Activated T-cell treated with anti-CD3 and anti-CD28 coated beads, Interleukin-2, amount 50 U/mL, for 72 hours (primary cell): ENCODE measurements at places on chromosomes 3 and 15. TPM values are rescaled to one million over a fixed set of nuclear protein-coding genes. Genes with fewer than 3 reads are reported as not detected.

DNA sequence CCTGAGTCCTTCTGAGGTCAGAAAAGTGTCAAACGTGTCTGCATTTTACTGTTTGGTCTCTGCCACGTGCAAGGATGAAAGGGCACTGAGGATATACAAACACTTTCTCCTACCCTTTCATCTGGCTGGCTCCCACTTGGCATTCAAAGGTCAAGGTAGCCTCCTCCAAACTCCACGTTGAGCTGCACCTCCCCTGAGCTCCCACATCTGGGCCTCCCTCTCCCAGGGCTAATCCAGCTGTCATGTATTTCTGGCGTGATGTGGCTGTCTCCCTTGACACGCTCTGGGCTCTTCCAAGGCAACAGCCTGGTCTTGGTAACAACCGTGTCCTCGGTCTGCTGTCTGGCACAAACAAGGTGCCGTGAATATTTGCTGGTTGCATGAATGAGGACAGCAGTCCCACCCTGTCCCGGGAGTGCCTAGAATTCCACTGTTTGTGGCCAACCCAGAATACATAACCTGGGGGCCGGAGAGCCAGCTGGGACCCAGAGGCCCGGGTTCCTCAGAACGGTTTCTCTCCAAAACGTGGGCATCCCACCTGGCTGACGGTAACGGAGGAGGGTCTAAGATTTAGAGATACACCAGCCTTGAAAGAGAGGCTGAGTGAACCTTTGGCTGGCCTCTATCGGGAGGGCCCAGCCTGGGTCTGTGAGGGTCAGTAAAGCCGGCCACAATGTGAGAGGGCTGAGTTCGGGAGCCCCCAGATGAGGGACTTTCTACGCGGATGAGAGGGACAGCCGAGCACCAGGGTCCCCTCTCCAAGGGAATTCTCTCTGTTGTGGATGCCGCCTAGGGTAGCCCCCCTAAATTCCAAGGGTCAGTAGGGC is 767 bp downstream of the GLT8D1 start:
- peak overlapping the region; percentile 97 for H3K27ac ChIP-seq
- H3K27me3 ChIP-seq, result no peaks in the 10 kb centered on the region
- no peaks in the 10 kb centered on the region for H3K36me3 ChIP-seq
- H3K4me1 ChIP-seq, result peaks cover 39% of the 10 kb centered on the region

DNA sequence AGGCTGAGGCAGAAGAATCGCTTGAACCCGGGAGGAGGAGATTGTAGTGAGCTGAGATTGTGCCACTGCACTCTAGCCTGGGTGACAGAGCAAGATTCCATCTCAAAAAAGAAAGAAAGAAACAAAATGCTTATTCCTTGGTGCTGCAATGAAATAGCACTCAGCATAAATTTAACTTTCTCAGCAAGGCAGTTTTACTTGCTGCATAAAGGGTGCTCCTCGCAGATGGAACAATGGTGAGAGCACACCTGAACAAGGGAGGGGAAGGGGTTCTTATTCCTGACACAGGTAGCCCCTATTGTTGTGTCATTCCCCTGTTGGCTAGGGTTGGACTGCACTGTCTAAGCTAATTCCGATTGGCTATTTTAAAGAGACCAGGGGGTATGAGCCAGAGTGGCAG is 17.1 kb downstream of the PAK2 start:
- no peaks in the 10 kb centered on the region for H3K27me3 ChIP-seq
- H3K36me3 ChIP-seq, result peaks cover 21% of the 10 kb centered on the region
- H3K4me3 ChIP-seq, result no peak overlapping the region
- no peak for DNase-seq

The TEX9 gene
- 2.6 TPM for total RNA-seq

DNA sequence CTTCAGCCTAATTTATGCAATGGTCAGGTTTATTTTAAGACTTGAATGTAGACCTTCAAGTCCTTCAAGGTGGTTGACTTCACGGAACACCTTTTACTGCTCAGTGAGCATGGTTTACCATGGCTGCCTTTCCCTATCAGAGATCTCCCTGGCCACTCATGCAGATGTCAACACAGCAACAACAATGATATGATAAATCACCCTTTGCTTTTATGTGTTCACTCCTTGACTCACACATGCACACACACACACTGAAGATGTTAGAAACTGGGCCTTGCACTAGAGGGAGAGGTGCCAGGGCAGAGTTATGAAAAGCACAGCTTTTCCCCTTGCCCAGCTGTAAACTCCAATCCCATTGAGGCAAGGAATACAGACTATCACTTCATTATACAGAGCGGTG is 134.4 kb downstream of the WNT5A start:
- DNase-seq, result no peak
- H3K36me3 ChIP-seq, result no peaks in the 10 kb centered on the region
- H3K27ac ChIP-seq, result no peak overlapping the region
- H3K27me3 ChIP-seq, result no peaks in the 10 kb centered on the region
- H3K4me3 ChIP-seq, result no peak overlapping the region

GRCh38 chr3:10775828-10776227 is 40.2 kb upstream of the SLC6A11 start:
- H3K36me3 ChIP-seq, result no peaks in the 10 kb centered on the region
- no peak overlapping the region for H3K4me3 ChIP-seq
- H3K27me3 ChIP-seq, result peaks cover 23% of the 10 kb centered on the region

GRCh38 chr3:150830094-150830681 is 67.2 kb upstream of the SIAH2 start:
- H3K27ac ChIP-seq, result no peak overlapping the region
- H3K36me3 ChIP-seq, result no peaks in the 10 kb centered on the region
- no peak overlapping the region for H3K4me3 ChIP-seq
- no peaks in the 10 kb centered on the region for H3K4me1 ChIP-seq

DNA sequence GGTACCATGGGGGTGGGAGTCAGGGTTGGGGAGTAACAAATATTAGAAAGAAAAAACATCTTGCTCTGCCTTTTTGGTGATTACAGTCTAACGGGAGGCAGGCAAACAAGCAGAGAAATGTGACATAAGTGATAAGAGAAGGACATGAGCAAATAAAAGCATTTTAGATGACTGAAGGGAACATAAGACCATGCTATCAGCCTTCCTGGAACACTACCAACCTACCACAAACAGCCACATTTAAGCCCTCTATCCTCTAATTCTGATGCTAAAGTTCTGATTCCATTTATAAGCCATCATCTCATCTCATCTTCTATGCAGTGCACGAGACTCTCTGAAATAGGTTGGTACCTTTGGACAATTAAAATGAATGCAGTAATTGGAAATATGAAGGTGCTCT is 243.4 kb upstream of the P2RY1 start:
- no peak overlapping the region for H3K27ac ChIP-seq
- H3K4me1 ChIP-seq, result peaks cover 8% of the 10 kb centered on the region
- no peak for DNase-seq
- no peaks in the 10 kb centered on the region for H3K36me3 ChIP-seq

DNA sequence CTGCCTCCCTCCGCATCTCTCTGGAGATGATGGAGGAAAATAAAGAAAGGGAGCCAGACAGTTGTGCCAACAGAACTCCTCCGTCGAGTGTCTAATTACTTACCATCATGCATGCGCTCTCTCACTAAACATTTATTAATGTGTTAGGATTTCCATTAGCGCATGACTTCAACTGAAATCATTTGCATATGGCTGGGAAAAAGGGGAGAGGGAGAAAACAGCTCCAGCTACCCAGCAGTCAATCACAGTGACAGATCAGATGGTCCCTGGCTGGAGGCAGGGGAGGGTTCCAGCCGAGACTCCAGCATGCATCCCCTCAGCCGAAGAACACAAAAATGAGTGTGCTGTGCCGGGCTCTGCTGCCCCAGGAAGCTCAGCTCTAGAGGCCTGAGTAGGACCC is 6.8 kb upstream of the RHO start:
- H3K4me1 ChIP-seq, result peaks cover 8% of the 10 kb centered on the region
- no peaks in the 10 kb centered on the region for H3K27me3 ChIP-seq
- H3K27ac ChIP-seq, result no peak overlapping the region
- no peak overlapping the region for H3K4me3 ChIP-seq
- DNase-seq, result no peak

GRCh38 chr3:131193641-131194238 is 167.1 kb downstream of the NEK11 start:
- H3K36me3 ChIP-seq, result no peaks in the 10 kb centered on the region
- H3K4me3 ChIP-seq, result no peak overlapping the region
- no peak overlapping the region for H3K27ac ChIP-seq
- no peaks in the 10 kb centered on the region for H3K27me3 ChIP-seq
- no peaks in the 10 kb centered on the region for H3K4me1 ChIP-seq
- no peak for DNase-seq

GRCh38 chr15:74240002-74240568 is 4.0 kb downstream of the CCDC33 start:
- H3K27ac ChIP-seq, result no peak overlapping the region
- H3K4me1 ChIP-seq, result peaks cover 7% of the 10 kb centered on the region
- no peak for DNase-seq
- H3K27me3 ChIP-seq, result peaks cover 30% of the 10 kb centered on the region
- no peak overlapping the region for H3K4me3 ChIP-seq
- no peaks in the 10 kb centered on the region for H3K36me3 ChIP-seq

- no peak overlapping the region for H3K4me3 ChIP-seq
- H3K4me1 ChIP-seq, result no peaks in the 10 kb centered on the region
- no peak for DNase-seq
- H3K27ac ChIP-seq, result no peak overlapping the region
Measured at GRCh38 chr3:77427528-77427927, 387.6 kb downstream of the ROBO2 start.

- peaks cover 2% of the 10 kb centered on the region for H3K36me3 ChIP-seq
- peaks cover 6% of the 10 kb centered on the region for H3K27me3 ChIP-seq
- H3K4me3 ChIP-seq, result no peak overlapping the region
Measured at GRCh38 chr3:122893754-122894668, 99.1 kb downstream of the SLC49A4 start.

DNA sequence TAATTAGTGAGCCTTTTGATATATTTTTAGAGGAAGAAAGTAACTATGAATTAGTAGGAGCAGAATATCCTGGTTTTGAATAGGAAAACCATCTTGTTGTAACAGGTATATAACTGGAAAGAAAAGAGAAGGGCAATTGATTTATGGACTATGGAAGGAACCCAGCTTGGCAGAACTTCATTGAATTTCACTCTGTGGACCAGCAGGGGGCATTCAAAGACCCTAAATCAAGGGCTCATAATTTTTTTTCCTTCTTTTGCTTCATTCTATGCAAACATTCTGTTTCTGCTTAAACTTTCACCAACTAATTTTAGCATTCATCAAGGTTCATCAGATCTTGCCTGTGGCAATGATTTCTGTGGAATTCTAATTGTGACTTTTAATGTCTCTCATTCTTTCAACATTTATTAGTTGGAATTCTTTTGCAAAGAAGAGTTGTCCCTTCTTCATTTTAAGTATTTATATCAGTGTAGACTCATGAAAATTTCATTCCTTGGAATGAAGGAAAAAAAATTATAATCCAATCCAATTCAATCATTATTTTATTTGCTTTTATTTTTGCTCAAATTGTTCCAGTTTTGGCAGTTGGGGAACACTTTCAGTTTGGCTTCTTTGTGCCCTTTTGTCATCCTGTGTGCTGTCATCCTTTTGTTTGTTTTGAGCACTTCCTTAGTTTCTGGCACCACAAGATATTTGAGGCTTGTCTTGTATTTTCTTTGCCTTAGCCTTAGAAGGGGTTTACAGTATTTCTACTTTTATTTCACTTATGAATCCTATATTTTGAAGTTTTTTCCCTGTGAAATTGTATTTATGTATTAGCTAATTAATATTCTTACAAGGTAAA is 30.4 kb downstream of the NXPE3 start:
- DNase-seq, result peak; percentile 22
- peak overlapping the region; percentile 45 for H3K27ac ChIP-seq
- H3K4me1 ChIP-seq, result peaks cover 60% of the 10 kb centered on the region

GRCh38 chr15:71732636-71733035 is 77.7 kb upstream of the NR2E3 start:
- DNase-seq, result no peak
- H3K4me3 ChIP-seq, result no peak overlapping the region
- no peak overlapping the region for H3K27ac ChIP-seq

GRCh38 chr15:29403772-29404171 is 134.2 kb upstream of the NSMCE3 start:
- no peak for DNase-seq
- no peaks in the 10 kb centered on the region for H3K27me3 ChIP-seq
- H3K27ac ChIP-seq, result no peak overlapping the region
- no peaks in the 10 kb centered on the region for H3K4me1 ChIP-seq
- no peaks in the 10 kb centered on the region for H3K36me3 ChIP-seq

The LXN gene
- 5.5 TPM for total RNA-seq

The SLC27A2 gene
- 27.6 TPM for total RNA-seq

The SLITRK3 gene
- not detected for total RNA-seq

DNA sequence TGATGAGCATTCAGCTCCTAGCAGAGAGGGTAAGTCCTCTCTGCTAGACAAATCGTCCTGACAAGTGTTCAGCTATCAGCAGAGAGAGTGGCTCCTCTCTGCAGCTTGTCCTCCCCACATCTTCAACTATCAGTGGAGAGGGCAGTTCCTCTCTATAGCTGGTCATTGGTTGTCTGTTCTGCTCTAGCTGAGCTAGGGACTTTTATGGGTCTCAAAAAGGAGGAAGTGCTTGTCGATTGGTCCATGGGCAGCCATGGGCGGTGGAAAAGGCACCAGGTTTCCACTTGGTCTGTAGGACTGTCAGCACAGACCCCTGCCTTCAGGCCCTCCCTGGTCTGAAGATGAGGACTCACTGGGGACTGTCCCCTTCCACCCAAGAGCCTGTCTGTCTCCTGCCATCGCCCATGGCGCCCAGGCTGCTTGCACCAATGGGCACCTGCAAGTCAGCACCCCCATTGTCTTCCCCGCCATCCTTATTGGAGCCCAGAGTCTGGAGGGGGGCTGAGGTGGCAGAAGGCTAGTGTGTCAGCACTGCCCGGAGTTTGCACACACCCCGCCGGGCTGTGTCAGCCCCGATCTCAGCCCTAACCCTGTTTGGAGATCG is 264.7 kb downstream of the ZBBX start:
- H3K27ac ChIP-seq, result no peak overlapping the region
- H3K4me3 ChIP-seq, result no peak overlapping the region
- no peaks in the 10 kb centered on the region for H3K27me3 ChIP-seq
- H3K4me1 ChIP-seq, result no peaks in the 10 kb centered on the region
- DNase-seq, result no peak

The APOD gene
- 4.3 TPM for total RNA-seq

The REC114 gene
- total RNA-seq, result not detected

GRCh38 chr3:17580901-17581300 is 161.5 kb downstream of the TBC1D5 start:
- H3K27ac ChIP-seq, result no peak overlapping the region
- H3K36me3 ChIP-seq, result no peaks in the 10 kb centered on the region
- DNase-seq, result no peak
- H3K27me3 ChIP-seq, result no peaks in the 10 kb centered on the region
- peaks cover 3% of the 10 kb centered on the region for H3K4me1 ChIP-seq

The UBL7 gene
- total RNA-seq, result 55.1 TPM
